ENCODE measurements at places on chromosomes 16 and 17.
A peak's percentile ranks its signal among the peaks of the same experiment; 100 is the strongest.

- no peak for DNase-seq
Observed at GRCh38 chr17:30263552-30264333, 28.0 kb downstream of the BLMH start.

- DNase-seq = no peak
Observed at GRCh38 chr17:5422505-5422904, 2.5 kb downstream of the RPAIN start.

GRCh38 chr17:69326377-69327059, 415 bp downstream of the ABCA5 start:
- peak; percentile 0 for DNase-seq

- DNase-seq = no peak
Observed at GRCh38 chr16:21302454-21302853, 24.4 kb upstream of the CRYM start.

- DNase-seq = no peak
Observed at GRCh38 chr17:81039854-81040758, 5.2 kb downstream of the BAIAP2 start.

- no peak for DNase-seq
Observed at GRCh38 chr16:70647441-70648359, 1.3 kb downstream of the IL34 start.

- DNase-seq = peak; percentile 53
Observed at GRCh38 chr17:60139438-60140285, 10.1 kb upstream of the CA4 start.

GRCh38 chr17:43398724-43399595, at the start of gene ARL4D:
Gene ARL4D, plus strand, starts transcription at chr17:43398993. Its CDS starts 740 bp downstream, at chr17:43399733.
- DNase-seq = peak; percentile 68

DNA sequence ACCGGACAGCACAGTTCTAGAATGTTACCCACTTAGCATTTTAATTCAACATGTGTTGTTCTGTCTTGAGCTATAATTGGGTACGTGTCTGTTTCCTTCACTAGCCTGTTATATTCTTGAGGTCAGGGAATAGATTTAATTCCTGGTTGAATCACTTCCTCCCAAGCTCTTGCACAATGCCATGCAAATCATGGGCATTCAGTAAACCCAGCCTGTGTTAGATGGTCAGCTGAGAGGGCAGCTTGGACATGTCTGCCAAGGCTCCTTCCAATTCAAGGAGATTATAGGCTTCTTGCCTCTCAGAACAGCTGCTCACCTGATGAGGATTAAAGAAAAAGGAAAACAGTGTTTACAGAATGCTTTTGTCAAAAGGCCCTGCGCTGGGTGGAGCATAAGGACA, 12.6 kb downstream of the C1QTNF1 start:
- no peak for DNase-seq

DNA sequence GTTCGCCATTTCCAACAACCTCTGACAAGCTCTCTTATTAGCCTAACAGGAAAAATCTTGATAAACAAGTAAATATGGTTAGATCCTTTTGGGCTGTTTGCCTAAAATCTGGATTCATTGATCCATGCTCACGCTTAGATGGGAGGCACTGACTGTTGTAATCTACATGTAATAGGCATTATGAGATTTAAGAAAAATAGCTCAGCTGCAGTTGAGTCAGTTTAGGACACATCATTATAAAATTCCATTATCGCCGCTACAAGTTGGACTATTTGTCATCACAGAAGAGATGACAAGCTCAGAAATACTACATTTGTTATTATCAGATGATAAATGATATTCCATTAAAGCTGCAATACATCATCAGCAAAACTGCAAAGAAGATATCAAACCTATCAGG, 524.0 kb downstream of the TOX3 start:
- DNase-seq = no peak

DNA sequence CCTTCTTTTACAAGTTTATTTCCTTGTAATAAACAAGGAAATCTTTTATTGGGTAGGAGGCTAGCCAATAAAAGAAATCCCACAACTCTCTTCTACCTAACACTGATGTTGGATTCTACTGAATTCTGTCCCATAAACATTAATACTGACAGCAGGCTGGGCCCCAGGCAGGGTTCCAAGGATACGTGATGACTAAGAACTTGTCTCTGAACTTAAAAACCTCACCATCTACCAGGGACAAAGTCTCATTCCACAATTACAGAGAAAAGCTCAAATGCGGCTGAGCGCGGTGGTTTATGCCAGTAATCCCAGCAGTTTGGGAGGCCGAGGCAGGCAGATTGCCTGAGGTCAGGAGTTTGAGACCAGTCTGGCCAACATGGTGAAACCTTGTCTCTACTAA, 64.9 kb downstream of the ARHGAP17 start:
- no peak for DNase-seq

- no peak for DNase-seq
Observed at GRCh38 chr16:14496786-14497185, 133.3 kb downstream of the PARN start.

GRCh38 chr17:81924557-81925532, 2.7 kb downstream of the MAFG start:
- DNase-seq = no peak

DNA sequence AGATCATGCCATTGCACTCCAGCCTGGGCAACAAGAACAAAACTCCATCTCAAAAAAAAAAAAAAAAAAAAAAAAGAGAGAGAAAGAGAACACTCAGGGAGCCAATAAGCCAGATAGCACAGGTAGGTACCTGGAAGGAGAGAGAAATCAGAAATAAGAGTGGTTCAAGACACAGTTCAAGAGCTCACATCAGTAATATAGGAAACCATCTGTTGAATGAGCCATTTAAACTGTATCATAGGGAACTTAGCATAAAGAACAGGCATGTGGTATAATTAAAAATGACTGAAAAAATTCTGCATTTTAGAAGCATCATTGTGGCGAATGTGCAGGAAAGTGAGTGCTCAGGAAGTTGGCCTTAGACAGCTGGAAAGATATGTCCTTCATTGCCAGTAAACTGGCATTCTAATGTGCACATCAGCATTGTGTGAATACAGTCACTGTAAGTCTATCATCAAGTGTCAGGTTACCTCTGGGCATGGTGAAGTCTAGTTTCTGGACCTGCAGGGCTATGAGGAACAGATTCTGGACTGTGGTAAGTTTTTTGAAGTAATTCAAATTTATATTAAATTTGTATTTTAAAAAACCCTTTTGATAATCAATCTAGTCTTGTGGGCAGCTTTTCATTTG, 20.4 kb downstream of the KRT12 start:
- no peak for DNase-seq
